ENCODE measurements at places on chromosomes 5 and 9. TPM values are rescaled to one million over a fixed set of nuclear protein-coding genes. Genes with fewer than 3 reads are reported as not detected.

DNA sequence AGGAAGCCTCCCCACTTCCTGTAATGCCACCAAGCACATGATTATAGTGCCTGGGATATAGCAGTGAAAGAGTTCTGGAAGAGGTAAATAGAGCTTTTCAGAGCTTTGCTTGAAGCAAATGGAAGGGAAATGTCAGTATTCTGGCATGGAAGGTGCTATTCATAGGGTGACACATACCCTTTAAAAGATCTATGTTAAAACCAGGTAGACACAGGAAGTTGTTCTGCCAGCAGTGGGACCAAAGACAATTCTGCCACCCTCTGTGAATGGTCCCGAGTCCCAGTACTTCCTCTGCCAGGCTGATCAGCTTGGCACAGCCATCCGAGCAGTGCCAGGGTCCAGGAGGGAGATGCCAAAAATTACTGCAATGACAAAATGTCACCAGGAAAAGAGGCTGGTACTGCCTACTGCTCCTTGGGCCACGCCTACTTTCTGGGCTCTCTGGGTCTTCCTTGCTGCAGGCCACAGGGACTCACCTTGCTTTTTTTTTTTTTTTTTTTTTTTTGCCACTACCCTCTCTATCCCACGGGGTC is 26.7 kb downstream of the GARNL3 start:
- DNase-seq = no peak

GRCh38 chr9:83960991-83961390 is 19.0 kb downstream of the HNRNPK start:
- no peak for DNase-seq

DNA sequence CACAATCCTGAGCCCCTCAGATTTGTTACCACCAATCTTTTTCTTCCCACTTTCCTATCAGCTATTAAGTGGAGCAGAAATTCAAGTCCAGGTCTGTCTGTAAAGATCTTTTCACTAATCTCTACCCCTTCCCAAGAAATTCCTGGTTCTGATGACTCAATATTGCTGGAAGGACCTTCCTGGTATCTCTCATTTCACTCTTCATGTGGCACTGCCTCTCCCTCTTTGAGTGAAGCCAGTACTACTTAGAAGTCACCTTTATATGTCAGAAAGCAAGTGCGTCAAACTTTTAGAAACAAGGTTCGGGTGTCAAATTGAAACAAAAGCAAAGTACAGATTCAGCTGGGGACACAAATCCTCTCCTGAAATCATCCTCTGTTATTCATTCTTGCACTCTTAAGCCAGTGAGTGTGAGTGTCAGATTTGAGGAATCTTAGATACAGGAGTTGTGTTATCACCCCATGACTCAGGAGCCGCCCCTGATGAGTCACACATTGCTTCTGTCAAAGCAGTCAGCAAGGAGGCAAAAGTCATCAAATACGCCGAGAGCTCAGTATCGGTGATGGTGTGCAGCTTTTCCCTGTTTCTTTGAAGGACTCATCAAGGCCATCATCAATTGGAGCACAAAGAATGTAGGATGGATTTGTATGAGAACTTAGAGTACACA is 313.0 kb downstream of the CETN3 start:
- DNase-seq = peak; percentile 52

DNA sequence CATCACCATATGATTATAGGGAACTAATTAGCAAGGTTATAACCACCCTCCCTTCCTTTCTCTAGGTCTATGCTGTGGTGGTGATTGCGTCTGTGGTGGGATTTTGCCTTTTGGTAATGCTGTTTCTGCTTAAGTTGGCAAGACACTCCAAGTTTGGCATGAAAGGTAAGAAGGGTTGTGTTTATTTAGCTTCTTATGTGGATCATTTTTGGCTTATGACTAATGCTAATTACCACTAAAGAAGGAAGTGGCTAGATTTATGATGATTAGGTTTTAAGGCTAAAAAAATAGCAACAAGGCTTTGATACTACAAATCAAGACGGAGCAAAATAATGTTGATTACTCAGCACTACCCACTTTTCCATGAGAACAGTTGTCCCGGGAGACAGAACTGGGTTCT is 82.4 kb downstream of the NTRK2 start:
- DNase-seq = no peak

DNA sequence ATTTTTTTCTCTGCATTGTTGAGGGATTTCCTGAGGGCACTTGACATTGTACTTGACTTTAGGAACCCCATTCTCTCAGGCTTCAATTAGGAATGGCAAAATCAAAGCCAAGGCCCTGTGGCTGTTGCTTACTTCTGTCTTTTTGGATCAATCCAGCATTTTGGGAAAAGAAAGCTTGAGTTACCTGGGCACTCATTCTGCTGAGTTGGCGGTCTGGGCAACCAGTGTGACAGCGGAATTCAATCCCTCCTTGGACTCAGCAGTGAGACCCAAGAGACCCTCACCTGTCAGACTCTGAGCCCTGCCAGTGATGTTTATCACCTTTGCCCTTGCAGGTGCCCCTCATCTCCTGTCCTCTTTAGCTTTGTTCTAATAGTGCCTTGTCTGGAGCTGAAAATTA is 225.3 kb downstream of the PAPPA start:
- no peak for DNase-seq

- no peak for DNase-seq
Observed at GRCh38 chr9:106074006-106074405, 379.7 kb downstream of the TMEM38B start.

GRCh38 chr5:142720641-142721271 is 34.9 kb upstream of the FGF1 start:
- peak; percentile 33 for DNase-seq

DNA sequence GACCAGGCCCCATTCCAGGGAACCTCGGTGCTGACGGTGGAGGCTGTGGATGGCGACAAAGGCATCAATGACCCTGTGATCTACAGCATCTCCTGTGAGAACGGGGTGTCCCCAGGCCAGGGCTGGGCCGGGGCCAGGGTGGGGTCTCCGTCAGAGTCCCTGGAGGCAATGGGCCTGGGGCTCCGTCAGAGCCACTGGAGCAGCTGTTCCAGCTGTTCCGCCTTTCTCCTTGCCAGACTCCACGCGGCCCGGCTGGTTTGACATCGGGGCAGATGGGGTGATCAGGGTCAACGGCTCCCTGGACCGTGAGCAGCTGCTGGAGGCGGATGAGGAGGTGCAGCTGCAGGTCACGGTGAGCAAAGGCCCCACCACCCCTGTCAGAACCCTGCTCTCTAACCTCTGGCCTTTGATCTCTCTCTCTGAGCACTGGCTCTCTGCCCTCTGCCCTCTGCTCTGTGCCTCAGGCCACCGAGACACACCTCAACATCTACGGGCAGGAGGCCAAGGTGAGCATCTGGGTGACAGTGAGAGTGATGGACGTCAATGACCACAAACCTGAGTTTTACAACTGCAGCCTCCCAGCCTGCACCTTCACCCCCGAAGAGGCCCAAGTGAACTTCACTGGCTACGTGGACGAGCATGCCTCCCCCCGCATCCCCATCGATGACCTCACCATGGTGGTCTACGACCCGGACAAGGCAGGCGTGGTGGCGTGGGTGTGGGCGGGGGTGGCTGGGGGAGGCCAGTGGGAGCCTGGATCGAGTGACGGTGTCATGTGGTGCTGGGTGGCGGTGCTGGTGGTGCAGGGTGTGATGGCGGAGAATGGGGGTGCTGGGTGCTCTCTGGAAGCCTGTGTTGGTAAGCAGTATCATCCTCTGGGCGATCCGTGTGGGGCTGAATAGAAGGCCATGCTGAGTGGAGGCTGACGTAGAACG is 26.6 kb downstream of the CDHR2 start:
- no peak for DNase-seq

- DNase-seq = peak; percentile 72
Observed at GRCh38 chr5:142717582-142718215, 31.8 kb upstream of the FGF1 start.

GRCh38 chr9:95977371-95977770 is 101.9 kb downstream of the ERCC6L2 start:
- DNase-seq = no peak

GRCh38 chr9:8484597-8485191 is 685.1 kb upstream of the DMAC1 start:
- no peak for DNase-seq

NSG2 gene
- total RNA-seq = not detected

OXCT1 gene
- 24.7 TPM for total RNA-seq
